ENCODE measurements at places on chromosomes 6 and 20.

DNA sequence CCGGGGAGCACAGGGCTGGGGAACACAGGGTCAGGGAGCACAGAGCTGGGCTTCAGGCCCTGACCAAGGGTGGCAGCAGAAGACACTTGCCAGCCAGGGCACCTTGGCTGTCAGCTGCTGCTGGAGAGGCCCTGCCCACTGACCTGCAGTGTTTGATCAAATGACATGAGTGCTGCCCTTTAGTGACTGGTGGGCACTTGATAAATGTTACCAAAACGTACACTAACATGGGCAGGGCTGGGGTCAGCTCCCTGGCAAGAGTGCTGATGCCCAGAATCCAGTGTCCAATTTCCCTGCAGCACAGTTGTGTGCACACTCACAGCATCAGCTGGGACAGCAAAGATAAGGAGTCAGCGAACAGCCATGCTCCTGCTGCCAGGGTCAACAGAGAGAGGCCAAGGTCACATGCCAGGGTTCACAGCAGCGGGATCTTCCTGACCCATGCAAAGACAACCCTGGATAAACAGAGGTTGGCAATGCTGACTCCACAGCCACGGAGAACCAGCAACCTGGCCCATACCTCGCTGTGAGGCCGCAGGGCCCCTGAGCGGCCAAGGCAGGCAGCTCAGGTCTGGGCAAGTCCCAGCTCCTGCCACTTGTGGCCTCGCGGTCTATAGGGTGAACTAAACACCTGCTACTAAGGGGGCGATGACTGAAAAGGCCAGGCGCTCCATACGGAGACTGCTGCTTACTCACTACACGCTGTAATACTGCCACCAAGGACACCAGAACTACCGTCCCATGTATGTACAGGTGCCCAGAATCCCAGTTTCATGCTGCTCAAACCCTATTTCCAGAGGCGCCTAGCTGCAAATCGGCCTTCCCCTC, 46.3 kb downstream of the NINL start:
- DNase-seq, result no peak

- no peak for DNase-seq
Observed at GRCh38 chr6:144122861-144123260, 27.5 kb upstream of the STX11 start.

- no peak for DNase-seq
Observed at GRCh38 chr20:34887023-34887422, 10.6 kb downstream of the ACSS2 start.

- DNase-seq, result no peak
Observed at GRCh38 chr6:165599596-165600487, 63.2 kb downstream of the PDE10A start.

GRCh38 chr6:2579804-2580570, 170.7 kb downstream of the MYLK4 start:
- no peak for DNase-seq

DNA sequence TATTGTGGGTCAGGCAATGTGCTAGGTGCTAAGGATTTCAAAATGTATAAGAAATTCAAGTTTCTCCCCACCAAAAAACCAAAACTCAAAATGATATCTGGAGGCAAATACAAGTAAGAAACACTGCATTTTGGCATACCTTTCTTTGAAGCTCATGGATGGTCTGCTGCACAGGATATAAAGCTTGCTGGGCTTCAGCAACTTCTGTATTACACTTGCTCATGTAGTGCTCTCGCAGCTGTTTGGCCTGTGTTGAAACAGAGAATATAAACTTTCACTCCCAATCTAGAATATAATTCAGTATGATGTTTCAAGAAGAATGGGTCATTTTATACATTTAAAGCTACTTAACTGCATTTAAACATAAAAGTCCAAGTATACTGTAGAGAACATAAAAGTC, 39.6 kb downstream of the SHPRH start:
- DNase-seq, result no peak

GRCh38 chr20:37921341-37921929, 18.5 kb downstream of the VSTM2L start:
- no peak for DNase-seq

DNA sequence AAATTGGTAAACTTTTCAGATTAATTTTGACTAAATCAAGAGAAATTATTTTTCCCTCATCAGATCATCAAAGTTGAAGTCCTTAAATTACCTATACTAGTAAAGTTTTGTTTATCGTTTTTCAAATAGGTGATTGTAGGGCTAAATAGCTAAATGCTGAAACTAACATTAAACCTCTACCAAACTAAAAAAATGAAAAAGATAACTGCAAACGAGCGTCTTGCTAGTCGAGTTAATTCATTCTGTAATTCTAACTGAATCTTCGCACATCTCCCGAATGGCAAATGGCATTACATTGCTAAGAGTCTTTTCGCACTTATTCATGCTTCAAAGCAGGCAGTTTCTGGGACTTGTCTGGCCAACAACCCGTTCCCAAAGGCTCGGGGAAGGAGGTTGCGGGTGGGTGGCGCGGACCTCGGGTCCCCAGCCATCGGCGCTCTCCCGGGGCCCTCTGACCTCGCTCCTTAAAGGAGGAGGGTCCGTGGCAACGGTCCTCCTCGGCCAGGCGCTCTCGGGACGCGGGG, 43.8 kb downstream of the POPDC3 start:
- DNase-seq, result no peak

DNA sequence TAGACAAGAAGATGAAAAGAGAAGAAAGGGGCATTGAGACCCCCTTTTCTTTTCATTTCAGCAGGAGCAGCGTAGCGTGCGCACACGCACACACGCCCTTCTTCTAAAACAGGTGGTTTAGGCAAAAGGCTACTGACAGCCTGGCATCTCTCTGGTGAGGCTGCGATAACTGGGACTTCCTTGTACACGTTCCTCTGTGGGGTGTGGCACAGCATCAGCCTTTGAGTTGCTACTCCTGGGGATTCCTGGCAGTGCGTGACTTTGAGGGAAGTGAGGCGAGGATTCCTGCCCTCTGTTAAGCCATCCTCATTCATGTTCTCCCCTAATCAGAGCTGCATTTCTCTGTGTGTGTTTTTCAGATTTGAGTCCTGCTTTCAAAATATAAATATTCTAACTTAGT, 94.7 kb downstream of the TMEM170B start:
- DNase-seq, result peak; percentile 65

DNA sequence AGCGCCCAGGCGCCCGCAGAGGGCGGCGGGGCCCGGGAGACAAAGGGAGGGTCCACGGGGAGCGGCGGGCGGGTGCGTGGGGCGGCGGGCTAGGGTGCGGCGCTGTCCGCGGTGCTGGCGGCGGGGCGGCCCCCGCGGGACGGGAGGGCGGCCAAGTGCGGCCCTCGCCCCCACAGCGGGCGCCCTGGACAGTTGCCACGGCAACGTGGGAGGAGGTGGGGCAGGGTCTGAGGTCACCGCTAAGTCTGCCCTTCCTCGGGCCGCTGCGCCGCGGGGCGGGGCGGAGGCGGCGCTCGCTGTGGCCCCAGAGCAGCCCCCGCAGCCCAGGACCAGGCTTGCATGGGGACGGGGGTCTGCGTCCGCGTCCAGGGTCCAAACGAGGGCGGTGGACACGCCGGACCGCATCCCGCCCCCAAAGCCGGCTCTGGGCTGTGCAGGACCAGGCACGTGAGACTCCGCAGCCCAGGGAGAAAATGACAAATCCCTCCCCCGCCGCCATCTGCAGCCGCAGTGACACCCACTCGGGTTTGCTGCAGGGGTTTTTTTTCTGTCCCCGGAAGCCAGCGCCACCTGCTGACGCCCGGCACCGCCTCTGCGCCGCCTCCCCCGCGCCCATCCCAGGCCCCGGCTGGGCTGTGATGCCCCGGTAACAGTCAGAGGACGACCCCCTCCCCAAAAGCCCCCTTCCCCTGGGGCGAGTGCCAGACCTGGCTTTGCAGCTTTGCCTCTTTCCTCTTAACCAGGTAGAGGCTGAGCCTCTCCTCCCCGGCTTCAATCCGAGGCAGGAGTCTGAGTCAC, 36.8 kb downstream of the YTHDF1 start:
- peak; percentile 38 for DNase-seq

DNA sequence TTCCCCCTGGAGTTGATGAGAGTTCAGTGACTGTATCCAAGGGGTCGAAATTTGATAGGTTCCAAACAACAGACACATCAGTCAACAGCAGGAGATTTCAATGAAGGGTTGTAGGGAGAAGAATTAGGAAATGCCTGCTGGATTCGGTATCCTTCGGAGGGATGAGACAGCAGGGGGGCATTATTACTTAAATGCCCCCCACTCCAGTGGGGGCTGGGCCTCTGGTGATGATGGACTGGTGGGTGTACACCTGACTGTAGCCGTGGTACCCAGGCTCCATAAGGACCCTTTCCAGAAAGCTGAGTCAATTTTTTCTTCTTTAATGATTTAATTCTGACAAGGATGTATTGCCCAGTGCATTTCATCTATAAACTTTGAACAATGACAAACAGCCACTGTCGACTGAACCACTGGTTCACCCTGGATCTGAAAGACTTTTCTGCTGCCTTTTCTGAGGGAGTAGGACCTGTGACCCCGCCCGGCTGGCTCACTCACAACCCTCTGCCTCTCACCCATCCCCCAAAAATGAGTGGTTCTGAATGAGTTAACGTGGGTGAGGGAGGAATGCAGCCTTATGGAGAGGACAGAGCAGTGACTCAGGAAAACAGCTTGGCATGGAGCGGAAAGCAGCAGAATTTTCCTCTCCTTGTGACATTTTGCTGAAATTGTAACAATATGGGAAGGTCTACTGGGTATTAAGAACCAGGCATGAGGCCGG, 41.0 kb downstream of the ZMYND8 start:
- DNase-seq, result peak; percentile 74

DNA sequence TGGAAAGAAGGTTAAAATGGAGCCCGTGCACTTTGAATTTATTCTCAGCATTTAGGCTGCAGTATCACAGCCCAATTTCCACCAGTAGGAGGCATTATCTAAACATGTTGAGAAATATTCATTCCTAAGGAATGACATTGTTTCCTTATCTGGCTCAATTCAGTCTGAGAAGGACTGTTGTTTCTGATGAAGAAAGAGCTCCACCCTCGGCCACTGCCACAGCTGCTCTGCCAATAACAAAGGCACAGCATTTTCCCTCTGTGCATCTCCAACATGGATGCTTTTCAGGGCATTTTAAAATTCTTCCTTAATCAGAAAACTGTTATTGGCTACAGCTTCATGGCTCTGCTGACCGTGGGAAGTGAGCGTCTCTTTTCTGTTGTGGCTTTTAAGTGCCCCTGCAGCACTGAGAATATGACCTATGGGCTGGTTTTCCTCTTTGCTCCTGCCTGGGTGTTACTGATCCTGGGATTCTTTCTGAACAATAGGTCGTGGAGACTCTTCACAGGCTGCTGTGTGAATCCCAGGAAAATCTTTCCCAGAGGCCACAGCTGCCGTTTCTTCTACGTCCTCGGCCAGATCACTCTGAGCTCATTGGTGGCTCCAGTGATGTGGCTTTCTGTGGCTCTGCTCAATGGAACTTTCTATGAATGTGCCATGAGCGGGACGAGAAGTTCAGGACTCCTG, at the start of gene CALHM5:
CALHM5 (plus strand) TSS at position 216 of the 687 bp plus-strand sequence; CDS start at position 274, 58 bp downstream.
- DNase-seq, result peak; percentile 76
